ENCODE measurements at places on chromosomes 3 and 15.

DNA sequence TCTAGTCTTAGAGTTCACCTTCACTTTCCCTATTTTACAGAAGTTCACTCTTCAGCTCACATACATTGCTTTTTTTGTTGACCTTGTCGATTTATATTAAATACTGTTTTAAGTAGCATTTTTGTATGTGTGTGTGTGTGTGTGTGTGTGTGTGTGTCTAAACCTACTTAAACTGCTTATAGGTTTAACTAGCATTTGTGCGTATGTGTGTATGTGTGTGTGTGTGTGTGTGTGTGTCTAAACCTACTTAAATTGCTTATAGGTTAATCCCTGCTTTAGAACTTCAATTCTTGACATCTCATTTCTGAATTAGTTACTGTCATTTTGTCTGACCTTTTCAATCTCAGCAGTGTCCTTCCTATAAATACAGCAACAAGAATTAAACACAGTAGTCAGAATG is 254.8 kb upstream of the EPHA3 start:
- H3K4me3 ChIP-seq, result no peak overlapping the region
- no peaks in the 10 kb centered on the region for H3K27me3 ChIP-seq
- H3K36me3 ChIP-seq, result no peaks in the 10 kb centered on the region
- H3K4me1 ChIP-seq, result no peaks in the 10 kb centered on the region

DNA sequence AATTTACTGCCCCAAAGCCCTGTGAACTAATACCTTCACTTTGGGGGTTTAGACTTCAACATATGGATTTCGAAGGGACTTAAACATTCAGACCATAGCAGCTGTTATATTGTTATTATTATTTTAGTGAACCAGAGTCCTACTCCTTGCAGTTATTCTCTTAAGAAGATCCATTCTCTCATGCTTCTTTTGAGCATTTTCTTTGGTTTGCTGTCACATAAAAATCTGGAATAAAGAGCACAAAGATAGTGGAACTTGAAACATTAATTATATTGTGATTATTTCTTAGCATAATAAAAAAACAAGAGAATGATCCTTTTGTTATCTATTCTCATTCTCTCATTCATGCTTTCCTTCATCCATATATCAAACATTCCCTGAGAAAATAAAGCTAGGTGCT is 166.4 kb upstream of the GBE1 start:
- no peak overlapping the region for H3K4me3 ChIP-seq
- no peak overlapping the region for H3K27ac ChIP-seq
- no peaks in the 10 kb centered on the region for H3K27me3 ChIP-seq
- no peaks in the 10 kb centered on the region for H3K4me1 ChIP-seq

GRCh38 chr3:33612607-33613006 is 105.4 kb downstream of the CLASP2 start:
- H3K27ac ChIP-seq, result no peak overlapping the region
- peaks cover 6% of the 10 kb centered on the region for H3K36me3 ChIP-seq
- H3K4me3 ChIP-seq, result no peak overlapping the region
- no peaks in the 10 kb centered on the region for H3K4me1 ChIP-seq
- DNase-seq, result no peak

GRCh38 chr3:153639631-153640030 is 477.6 kb downstream of the RAP2B start:
- DNase-seq, result peak; percentile 80
- H3K27ac ChIP-seq, result no peak overlapping the region
- no peaks in the 10 kb centered on the region for H3K36me3 ChIP-seq
- H3K4me1 ChIP-seq, result no peaks in the 10 kb centered on the region
- H3K27me3 ChIP-seq, result no peaks in the 10 kb centered on the region
- H3K4me3 ChIP-seq, result no peak overlapping the region
